ENCODE measurements at places on chromosomes 11 and 22. TPM values are rescaled to one million over a fixed set of nuclear protein-coding genes. Genes with fewer than 3 reads are reported as not detected.

B3GAT1 gene
- 6.6 TPM for total RNA-seq

HEPACAM gene
- 18.4 TPM for total RNA-seq

CBLIF gene
- total RNA-seq: not detected

LRRC10B gene
- total RNA-seq: 1.1 TPM

MUC2 gene
- total RNA-seq: not detected

SMTNL1 gene
- not detected for total RNA-seq

CCDC86 gene
- total RNA-seq: 41.1 TPM

POTEH gene
- not detected for total RNA-seq

HBB gene
- total RNA-seq: 61.6 TPM

FOSL1 gene
- total RNA-seq: not detected

SH3BP1 gene
- total RNA-seq: 9.2 TPM

OR4D5 gene
- total RNA-seq: not detected

CCDC134 gene
- 7.6 TPM for total RNA-seq

CST6 gene
- not detected for total RNA-seq

FIBIN gene
- 256 TPM for total RNA-seq

CALCA gene
- not detected for total RNA-seq

KRTAP5-11 gene
- not detected for total RNA-seq

KIF18A gene
- total RNA-seq: 0.22 TPM

RASSF10 gene
- total RNA-seq: 0.60 TPM

PARVA gene
- total RNA-seq: 64.2 TPM

ANGPTL5 gene
- 9.6 TPM for total RNA-seq

MUC5AC gene
- total RNA-seq: not detected

DRICH1 gene
- 1.7 TPM for total RNA-seq

DHCR7 gene
- 13.8 TPM for total RNA-seq
